ENCODE measurements at places on chromosomes 7 and 10. TPM values are rescaled to one million over a fixed set of nuclear protein-coding genes. Genes with fewer than 3 reads are reported as not detected.

Gene TTYH3
- 16.7 TPM for total RNA-seq

Gene WIPF3
- total RNA-seq, result not detected

Gene FAM107B
- 58.1 TPM for total RNA-seq

Gene PNLIPRP3
- total RNA-seq, result not detected

Gene TUBB8
- not detected for total RNA-seq

Gene UFSP1
- total RNA-seq, result 3.1 TPM

Gene SLC26A3
- under 0.01 TPM for total RNA-seq

Gene NXPH1
- not detected for total RNA-seq

Gene ZFAND2A
- 27.4 TPM for total RNA-seq

Gene NACAD
- total RNA-seq, result 0.09 TPM

Gene ELN
- total RNA-seq, result 8.7 TPM

Gene IL6
- not detected for total RNA-seq

Gene EPDR1
- total RNA-seq, result 8.8 TPM

Gene PCLO
- 1.1 TPM for total RNA-seq
